Stimulated activated CD8-positive, alpha-beta memory T cell treated with anti-CD3 and anti-CD28 coated beads, Interleukin-7, amount 100 ng/mL, for 48 hours (primary cell): ENCODE measurements at places on chromosomes 2 and 18.

GRCh38 chr18:6486764-6487426 is 72.2 kb upstream of the L3MBTL4 start:
- DNase-seq = no peak

DNA sequence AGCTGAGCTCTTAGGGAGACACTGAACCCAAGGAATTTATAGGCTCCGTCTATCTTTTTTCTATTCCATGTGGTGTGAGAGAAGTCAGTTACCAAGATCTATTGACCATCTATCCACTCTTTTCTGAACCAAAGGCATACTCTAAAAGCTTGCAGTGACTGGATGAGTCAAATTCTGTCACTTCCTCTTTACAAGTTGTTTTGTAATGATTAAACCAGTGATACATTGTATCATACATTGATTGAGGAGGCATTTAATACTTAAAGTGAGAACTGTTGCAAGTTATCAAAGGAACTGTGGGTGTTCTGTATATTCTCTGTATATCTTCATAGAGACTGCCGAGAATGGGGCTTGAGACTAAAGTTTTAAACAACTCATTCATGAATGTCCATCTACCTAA is 188.8 kb downstream of the CAMKMT start:
- DNase-seq = no peak

DNA sequence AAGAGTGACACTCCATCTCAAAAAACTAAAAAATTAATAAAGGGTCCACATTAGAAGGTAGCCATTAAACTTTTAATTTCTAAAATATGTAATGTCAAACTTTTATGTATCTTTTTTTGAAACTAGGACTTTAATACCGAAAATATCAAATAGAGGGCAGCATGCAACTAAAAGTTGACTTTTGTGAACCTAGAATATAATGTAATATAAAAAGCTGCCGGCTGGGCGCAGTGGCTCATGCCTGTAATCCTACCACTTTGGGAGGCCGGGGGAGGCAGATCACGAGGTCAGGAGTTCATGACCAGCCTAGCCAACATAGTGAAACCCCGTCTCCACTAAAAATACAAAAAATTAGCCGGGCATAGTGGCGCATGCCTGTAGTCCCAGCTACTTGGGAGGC is 62.8 kb downstream of the INO80D start:
- no peak for DNase-seq

GRCh38 chr18:40851014-40851429 is 1104.0 kb upstream of the PIK3C3 start:
- no peak for DNase-seq

DNA sequence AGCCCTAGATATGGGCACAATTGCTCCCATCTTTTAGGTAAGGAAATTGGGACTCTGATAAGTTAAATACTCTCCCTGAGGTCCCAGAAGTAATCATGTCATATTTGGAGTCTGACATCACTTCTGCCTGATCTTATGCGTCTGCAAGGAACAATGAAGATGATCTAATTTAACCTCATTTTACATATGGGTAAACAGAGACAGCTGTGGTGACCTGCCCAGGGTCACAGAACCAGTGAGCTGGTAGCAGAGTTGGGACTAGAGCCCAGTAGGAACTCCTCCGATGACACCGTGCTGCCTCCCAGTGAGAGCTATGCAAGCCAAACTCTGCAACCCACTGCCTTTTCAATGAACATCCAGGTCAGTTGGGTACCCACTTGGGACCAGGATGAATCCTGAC is 17.8 kb downstream of the CTAGE1 start:
- no peak for DNase-seq

- no peak for DNase-seq
Observed at GRCh38 chr18:58590254-58590653, 38.6 kb downstream of the ALPK2 start.

- no peak for DNase-seq
Observed at GRCh38 chr2:237194081-237194480, 108.4 kb downstream of the COPS8 start.

DNA sequence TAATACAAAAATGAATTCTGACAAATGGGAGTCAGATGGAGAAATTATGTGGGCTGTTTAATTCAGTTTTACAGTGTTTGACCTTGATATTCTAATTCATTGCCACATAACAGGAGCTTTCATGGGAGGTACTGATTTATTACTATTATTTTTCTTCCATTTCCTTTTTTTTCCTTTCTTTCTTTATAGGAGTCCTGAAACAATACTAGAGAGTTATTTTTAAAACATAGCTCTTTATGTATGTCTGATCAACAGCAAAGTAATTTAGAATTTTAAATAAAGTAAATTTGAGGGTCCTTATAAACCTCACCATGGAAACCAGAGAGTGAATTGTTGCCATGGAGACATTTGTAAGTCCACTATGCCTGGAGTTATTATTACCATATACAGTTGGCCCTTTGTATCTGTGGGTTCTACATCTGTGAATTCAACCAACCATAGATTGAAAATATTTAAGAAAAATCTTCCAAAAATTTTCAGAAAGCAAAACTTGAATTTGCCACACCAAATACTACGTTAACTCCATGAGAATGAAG is 40.9 kb upstream of the PPP4R1 start:
- no peak for DNase-seq

- DNase-seq = no peak
Observed at GRCh38 chr2:127424598-127425520, 6.6 kb downstream of the PROC start.

GRCh38 chr18:78641689-78642231 is 337.9 kb upstream of the SALL3 start:
- no peak for DNase-seq

GRCh38 chr2:44352510-44352909 is 8.8 kb downstream of the PREPL start:
- no peak for DNase-seq

DNA sequence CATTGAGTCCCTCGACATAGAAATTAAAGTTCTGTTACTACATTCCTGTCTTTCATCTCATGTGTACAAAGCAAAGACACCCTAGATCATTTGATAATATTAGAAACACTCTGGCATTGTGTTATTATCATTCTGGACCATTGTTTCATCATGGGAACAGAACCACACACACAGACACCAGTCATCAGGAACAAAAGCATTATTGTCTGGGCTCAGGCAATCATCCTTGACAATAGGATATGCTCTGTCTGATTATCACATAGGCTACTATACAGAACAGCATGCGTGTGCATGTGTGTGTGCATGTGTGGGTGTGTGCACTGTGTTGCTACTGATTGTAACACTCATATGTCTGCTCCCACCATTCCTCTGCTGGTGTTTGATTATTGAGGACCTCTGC is 242.5 kb downstream of the SH3BP4 start:
- no peak for DNase-seq

GRCh38 chr2:14557111-14557510 is 75.4 kb upstream of the LRATD1 start:
- DNase-seq = no peak

DNA sequence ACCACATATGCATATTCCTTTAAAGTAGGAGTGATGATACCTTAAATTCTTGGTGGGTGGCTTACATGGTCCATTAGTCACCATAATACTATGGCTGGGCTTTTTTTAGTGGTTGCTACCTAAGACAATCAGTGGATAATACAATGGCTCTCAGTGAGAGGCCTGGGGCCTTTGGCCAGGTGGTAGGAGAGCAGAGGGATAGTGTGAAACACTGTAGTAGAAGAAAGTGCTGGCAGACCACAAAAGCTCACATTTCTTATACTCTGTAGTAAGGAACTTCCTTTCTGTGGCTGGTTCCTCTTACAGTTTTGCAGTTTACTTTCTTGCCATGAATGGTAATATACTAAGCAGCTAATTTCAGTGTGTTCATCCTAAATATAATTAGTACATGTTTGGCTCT is 583.5 kb downstream of the XIRP2 start:
- no peak for DNase-seq

DNA sequence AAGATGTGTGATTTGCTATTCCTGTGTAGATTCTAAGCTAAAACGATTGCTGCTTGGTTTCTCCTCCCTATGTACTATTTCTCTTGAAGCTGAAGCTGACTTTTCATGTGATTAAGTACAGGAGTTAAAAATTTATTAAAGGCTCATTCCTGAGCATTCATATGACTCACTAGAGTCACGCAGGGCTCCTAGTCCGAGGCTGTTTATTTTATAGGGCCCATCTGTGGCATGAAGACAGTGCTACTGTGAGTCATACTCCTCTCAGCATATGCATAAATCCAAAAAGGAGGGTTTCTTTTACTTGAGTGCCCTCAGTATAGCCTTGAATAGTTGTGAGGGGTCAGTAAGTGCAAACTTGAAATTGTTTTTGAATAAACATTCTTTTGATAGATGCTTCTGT is 378.8 kb downstream of the PTPRM start:
- no peak for DNase-seq

- no peak for DNase-seq
Observed at GRCh38 chr2:70103531-70104061, 16.3 kb downstream of the PCBP1 start.

- no peak for DNase-seq
Observed at GRCh38 chr18:44871771-44872170, 191.1 kb downstream of the SETBP1 start.

GRCh38 chr2:182732736-182733135 is 16.7 kb downstream of the DNAJC10 start:
- DNase-seq = no peak

DNA sequence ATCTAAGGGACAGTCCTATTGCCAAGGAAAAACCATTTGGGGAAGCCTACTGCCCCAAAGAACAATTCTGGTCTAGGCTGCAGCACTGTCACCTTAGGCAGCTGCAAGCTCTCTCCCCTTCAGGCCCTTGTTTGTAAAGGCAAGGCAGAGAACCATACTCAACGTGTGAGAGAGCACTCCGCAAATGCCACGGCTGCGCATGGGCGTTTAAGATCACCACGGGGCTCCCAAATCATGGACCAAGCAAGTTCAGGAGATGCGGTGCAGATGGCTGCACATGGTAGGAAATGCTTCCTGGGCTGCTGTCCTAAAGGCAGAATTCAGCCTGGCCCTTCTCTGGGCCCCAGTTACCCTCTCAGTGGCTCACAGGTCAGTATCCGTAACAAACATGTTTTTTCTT is 15.5 kb downstream of the ERFE start:
- no peak for DNase-seq

GRCh38 chr2:236705295-236706105 is 135.9 kb downstream of the ACKR3 start:
- no peak for DNase-seq

DNA sequence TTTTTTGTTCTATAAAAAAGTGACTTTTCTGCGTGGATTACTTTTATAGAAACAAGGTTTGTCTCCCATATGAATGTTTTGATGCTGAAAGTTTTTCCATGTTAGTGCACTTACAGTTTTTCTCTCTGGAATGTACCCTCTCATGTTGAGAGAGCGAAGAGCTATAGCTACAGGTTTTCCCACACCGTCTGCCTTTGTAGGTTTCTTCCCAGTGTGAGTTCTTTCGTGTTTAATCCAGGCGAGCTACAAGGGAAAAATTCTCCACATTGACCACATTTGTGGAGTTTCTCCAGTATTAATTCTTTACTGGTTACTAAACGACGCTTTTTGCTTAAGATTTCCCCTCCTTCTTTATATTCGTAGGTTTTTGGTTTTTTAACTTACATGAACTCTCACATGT is 85.1 kb downstream of the ACSL3 start:
- DNase-seq = no peak

GRCh38 chr2:129117434-129117833 is 798.8 kb upstream of the HS6ST1 start:
- DNase-seq = no peak

- DNase-seq = no peak
Observed at GRCh38 chr2:28300485-28301341, 91.9 kb upstream of the FOSL2 start.

DNA sequence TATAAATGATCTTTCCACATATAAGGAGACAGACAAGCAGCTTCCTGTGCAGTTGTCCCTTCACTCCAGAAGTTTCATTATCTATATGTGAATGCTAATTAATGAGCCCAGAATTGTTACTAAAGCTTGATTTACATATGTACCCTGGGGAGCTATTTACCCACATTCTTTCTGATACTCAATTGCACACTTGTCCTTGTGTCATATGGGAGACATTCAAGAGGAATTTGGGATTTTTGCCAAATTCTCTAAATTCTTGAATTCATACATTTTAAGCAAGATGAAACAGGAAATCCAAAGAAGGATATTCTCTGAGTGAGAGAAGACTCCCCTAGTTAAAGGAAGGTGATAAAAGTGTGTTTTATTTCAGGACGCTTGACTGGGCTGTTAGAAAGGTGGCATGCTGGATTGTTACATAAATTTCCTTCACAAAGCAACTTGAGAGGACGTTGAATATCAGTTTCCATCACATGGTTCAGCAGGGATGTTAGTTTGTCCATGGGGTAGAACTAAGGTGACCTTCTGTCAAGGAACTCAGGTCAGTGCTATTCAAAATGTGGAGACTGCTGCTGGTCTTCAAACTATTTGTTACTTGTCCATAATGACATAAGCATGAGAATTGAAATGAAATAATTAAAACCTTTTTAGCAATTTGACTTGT is 368.2 kb downstream of the IRS1 start:
- DNase-seq = no peak

GRCh38 chr2:164141271-164141670 is 405.5 kb upstream of the FIGN start:
- DNase-seq = no peak

- DNase-seq = no peak
Observed at GRCh38 chr2:70745276-70745825, 22.6 kb downstream of the ADD2 start.

GRCh38 chr2:233009661-233010060 is 3.4 kb downstream of the NGEF start:
- no peak for DNase-seq

DNA sequence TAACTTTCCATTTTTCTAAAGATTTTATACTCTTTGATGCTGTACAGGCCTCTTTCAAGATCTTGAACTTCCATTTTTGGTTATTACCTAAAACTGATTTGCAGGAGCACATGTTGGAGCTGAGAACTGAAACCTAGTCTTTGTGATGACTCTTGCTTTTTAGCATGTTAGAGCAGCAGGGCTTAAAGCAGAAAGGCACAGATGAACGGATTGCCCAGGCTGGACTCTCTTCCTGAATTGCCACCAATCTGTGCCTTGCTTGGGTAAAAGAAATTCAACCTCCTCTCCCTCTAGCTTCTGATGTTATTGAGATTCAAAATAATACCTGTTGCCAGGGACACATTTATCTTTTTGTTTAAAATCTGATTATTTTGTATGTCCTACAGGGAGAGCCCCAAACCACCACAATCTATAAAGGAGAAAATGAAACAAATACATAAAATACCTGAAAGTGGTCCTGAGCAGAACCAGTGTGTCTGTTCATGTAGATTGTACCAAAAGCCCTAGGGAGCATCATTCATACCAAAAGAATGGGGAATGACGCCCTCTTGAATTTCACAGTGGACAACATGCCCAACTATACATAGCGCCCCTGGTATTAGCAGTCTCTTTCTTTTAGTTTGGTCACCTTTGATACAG is 277.0 kb upstream of the MAP2 start:
- no peak for DNase-seq

- peak; percentile 16 for DNase-seq
Observed at GRCh38 chr2:165015052-165015642, 59.8 kb upstream of the SLC38A11 start.

- DNase-seq = no peak
Observed at GRCh38 chr2:217911283-217912097, 91.3 kb downstream of the TNS1 start.
